ENCODE measurements at places on chromosomes 4 and X.
A peak's percentile ranks its signal among the peaks of the same experiment; 100 is the strongest.

DNA sequence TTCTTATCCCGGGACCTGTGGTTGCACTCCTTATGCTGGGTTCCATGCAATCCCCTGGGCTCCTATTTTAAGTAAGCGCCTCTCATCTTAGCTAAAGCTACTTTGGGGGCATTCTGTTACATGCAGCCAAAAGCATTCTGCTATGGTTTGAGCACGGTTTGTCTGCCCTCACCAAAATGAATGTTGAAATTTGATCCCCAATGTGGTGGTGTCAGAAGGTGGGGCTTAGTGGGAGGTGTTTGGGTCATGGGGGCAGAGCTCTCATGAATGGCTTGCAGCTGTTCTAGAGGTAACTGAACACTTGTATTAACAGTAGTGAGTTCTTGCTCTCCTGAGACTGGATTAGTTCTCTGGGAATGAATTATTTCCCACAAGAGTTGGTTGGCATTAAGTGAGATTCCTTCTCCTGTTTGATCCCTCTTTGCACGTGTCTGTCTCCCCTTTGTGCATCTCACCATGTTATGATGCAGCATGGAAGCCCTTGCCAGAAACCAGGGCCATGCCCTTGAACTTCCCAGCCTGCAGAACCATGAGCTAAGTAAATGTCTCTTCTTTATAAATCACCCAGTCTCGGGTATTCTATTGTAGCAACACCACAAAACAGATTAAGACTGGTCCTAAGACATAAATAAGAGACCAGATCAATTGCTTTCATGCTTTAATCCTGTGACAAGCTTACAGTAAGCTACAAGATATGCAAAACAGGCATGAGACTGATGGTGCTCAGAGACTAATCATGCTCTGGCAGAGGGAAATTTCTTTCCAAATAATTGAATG lies 141.8 kb downstream of the TSPAN5 start:
- no peak for DNase-seq

DNA sequence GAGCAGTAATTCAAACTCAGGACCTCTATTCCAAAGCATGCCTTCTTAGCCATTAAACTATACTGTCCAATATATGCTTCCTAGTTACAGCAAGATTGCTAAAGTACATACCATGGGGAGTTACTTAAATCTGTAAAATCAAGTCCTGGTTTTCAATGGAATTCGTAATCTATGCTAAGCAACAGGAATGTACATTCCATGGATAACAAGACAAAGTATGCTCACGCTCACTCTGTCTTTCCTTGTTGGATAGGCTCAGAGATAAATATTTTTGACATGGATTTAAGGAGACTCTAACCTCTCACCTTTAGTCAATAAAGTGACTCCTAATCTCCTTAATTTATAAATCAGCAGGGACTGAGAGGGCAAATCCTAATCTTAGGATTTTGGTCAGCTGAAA lies 47.3 kb upstream of the STK26 start:
- DNase-seq: no peak

DNA sequence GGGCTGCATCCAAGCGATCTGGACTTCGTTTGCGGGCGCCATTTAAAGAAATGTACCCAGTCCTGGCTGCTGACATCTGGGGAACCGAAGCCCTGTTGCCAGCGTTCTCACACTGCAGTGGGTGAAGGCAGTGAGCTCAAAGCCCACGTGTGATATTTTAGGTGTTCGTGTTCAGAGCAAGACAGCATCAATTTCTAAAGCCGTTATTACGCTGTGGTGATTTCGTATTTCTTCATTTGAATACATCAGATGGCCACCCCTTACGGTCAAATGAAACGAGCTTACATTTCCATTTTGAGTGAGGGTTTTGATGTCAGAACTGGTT lies 376 bp upstream of the C4orf36 start:
- peak; percentile 38 for DNase-seq

GRCh38 chrX:13899607-13900006 lies 82.7 kb upstream of the GPM6B start:
- no peak for DNase-seq

GRCh38 chrX:74890676-74891430 lies 34.4 kb downstream of the NEXMIF start:
- no peak for DNase-seq

DNA sequence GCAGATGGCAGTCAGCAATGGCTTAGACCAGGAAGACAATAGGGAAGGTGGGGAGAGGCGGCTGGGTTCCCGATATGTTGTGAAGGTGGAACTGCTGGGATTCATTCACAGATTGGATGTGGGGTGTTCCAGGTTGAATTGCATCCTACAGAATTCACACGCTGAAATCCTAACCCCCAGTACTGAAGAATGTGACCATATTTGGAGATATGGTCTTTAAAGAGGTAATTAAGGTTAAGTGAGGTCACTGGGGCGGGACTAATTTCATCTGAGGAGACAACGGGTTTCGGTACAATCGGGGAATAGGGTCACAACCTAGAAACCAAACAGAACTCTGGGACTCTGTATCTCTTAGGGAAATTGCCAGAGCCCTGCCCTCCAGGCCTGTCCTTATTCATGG lies 5.3 kb upstream of the CHRNA9 start:
- DNase-seq: no peak

GRCh38 chr4:15031197-15031596 lies 28.9 kb downstream of the CPEB2 start:
- DNase-seq: no peak

GRCh38 chr4:5822619-5823018 lies 70.3 kb downstream of the CRMP1 start:
- DNase-seq: peak; percentile 92

- no peak for DNase-seq
These were observed 834.0 kb downstream of the C4orf33 start for GRCh38 chr4:129929984-129930383.

DNA sequence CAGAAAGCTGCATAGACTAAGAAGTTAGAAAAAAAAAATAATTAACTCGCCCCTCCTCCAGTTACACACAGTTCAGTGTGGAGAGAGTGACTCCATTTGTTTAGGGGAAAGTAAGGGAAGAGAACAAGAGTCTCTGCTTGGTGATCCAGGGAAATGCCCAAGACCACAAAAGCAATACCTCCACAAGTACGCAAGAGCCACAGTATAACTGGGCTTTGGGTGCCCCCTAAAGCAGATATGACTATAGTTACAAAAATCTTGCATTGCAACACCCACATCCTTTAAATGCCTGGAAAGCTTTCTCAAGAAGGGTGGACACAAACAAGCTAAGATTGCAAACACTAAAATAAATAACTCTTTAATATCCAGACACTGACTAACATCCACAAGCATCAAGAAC lies 164.2 kb upstream of the NRK start:
- no peak for DNase-seq

DNA sequence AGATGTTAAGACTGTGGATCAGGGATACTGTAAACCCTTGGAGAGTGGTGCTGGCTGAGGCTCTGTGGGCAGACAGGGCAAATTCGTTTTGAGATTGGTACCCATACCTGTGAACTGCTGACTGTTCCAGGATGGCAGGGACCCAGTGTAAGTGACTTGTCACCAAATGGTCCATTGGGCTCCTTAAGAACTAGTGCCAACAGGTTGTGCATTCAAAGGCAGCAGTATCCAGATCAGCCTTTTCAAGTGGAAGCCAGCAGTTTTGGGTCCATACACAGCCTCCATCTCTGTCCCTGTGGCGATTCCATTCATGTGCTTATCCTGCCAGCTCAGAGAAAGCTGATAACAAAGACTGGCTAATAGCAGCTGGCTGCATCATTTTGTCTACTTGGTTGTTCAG lies 84.0 kb upstream of the SCOC start:
- DNase-seq: no peak

DNA sequence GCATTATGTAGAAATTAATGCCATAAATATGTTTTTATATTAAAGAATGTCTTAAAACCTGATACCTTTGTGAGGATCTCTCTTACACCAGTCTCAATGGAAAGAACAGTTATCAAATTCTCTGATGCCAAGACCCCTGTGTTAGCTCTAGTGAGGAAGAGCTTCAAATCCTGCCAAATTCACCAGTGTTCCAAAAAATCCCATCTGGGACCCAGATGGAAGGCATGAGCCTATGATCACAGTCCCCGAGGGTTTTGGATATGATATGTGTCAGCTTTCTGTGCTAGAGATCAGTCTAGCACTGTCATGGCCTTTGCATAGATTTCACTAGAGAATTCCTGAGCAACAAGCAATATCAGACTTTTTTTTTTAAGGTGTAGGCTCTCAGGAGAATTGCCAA lies 412.1 kb downstream of the UBE2NL start:
- DNase-seq: no peak

DNA sequence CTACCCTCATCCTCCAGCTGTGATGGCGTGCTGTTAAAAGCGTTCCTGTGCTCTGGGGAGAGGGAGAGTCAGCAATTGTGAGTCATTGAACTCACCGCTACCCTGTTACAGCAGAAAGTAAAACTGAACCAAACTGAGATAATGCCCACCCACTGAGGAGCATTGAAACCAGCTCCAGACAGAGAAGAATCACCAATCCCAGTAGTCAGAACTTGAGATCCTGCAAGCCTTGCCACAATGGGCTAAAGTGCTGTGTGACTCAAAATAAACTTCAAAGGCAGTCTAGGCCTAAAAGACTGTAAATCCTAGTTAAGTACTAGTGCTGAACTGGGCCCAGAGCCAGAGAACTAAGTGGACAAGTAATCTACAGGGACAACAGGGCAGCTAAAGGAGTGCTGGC lies 1394.2 kb upstream of the DIAPH2 start:
- DNase-seq: no peak

GRCh38 chrX:57104406-57104805 lies 16.9 kb downstream of the SPIN2B start:
- DNase-seq: no peak

GRCh38 chr4:145830699-145831098 lies 107.9 kb downstream of the ZNF827 start:
- peak; percentile 58 for DNase-seq

- peak; percentile 30 for DNase-seq
These were observed 49.5 kb downstream of the CD99L2 start for GRCh38 chrX:150848914-150849365.

GRCh38 chr4:41069257-41069656 lies 145.1 kb downstream of the APBB2 start:
- no peak for DNase-seq

DNA sequence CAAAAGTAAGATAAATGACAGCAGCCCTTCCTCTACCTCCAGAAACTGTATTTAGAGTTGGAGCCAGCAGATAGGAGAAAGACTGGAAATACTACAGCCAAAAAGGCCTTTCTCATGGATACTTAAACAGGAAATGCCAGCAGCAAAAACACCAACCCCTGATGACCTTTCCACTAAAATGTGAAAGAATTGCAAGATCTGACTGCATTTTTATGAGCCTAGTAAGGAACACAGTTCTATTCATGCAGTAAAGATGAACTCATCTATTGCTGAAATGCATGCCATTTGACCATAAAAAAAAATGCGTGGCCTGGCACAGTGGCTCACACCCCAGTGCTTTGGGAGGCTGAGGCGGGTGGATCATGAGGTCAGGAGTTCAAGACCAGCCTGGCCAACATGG lies 19.9 kb downstream of the ABCG2 start:
- no peak for DNase-seq

DNA sequence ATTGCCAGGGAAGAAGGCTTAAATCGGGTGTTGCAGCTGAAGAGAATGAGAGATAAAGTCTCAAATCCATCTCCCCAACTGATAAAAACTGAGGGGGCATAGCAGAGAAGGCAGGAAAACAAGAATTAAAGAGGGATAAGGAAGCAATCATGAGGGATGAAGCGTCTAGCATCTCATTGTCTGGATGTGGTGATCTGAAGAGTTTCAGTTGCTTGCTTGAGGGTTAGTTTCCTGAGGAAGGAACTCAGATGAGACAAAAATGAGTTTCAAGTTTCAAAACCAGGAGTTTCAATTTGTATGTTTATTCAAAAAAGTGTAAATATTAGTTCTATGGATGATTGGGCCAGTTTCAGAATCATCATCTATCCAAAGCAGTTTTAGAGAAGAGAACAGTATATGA lies 496.9 kb downstream of the RAB28 start:
- DNase-seq: no peak

- no peak for DNase-seq
These were observed 399.3 kb downstream of the GPM6A start for GRCh38 chr4:175412746-175413145.

DNA sequence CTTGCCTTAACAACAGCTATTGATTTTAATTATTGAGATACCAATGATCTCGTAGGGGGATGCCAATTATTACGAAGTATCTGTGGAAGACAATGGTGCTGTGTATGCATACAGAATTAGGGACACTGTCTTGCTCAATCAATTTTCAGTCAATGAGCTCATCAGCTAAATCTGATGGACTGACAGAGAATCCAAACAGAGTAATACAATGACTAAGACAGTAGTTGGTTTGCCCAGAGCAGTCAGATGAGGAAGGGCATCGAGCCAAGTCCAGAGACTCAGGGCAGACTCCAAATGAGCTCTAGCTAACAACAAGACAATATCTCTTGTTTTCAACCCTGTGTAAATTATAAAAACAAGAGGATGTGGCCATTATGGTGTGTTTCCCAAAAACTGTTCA lies 14.7 kb upstream of the GSX2 start:
- no peak for DNase-seq

GRCh38 chr4:184983672-184984356 lies 34.5 kb upstream of the HELT start:
- peak; percentile 57 for DNase-seq

GRCh38 chr4:164949448-164950143 lies 27.9 kb downstream of the TRIM61 start:
- no peak for DNase-seq

DNA sequence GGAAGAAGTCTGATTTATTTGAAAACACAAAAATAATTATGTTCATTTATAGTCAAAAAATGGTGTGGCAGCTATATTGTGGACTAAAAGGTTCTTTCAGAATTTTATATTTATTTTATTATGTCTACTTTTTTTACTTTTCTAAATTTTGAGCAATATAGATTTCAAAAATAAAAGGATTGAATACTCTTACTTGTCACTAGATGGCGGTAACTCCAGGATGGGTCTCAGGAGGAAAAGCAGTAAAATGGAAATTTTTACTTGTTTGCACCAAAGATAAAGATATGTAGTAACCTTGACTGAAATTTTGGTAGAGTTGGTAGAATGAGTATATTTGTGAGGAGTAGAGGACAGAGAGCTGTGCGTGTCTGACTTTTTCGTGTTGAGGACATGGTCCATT lies 14.5 kb upstream of the DACH2 start:
- DNase-seq: peak; percentile 31

- peak; percentile 30 for DNase-seq
These were observed 694 bp downstream of the OCRL start for GRCh38 chrX:129540722-129541184.

GRCh38 chr4:185529413-185529812 lies 5.9 kb downstream of the PDLIM3 start:
- DNase-seq: no peak

DNA sequence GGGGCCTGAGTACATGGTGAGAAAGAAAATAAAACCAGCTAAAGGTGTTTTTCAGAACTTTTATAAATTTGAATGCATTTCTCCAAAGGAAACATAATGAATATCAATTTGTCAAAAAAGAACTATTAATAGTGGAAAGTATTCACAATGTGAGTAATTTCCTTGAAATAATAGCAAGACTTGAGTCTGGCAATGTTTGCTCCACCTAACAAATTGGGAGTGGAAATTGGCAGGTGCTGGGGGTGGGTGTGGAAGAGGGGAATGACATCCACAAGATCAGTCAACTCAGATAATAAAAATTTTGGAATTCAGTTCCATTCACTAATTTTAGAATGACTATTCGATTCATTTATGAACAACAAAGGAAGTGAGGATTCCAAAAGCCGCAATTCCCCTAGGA lies 884.8 kb upstream of the SLIT2 start:
- DNase-seq: no peak

GRCh38 chr4:7422151-7422897 lies 12.4 kb downstream of the PSAPL1 start:
- no peak for DNase-seq

All from hematopoietic multipotent progenitor cell treated with erythropoietin and hydrocortisone succinate and interleukin-3 and kit ligand, for 6 days (in vitro differentiated cells).